Right atrium auricular region (tissue), 2 donors: ENCODE measurements at places on chromosomes 13 and 19.

DNA sequence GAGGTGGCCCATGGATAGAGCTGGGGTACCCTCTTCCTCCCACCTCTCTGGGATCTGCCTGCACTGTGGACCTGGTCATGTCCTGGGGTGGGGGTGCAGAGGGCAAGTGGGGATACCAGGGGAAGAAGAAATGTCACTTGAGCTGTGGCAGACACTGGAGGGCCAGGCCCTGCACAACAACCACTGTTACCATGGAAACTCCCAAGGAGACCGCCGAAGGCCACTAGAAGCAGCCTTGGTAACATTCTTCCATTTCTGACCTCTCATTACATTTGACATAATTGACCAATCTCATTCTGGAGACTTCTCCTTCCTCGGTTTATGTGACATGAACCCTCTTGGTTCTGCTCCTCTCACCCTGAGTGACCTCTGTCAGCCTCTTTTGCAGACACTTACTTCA lies 179.9 kb upstream of the SERP2 start:
- no peak overlapping the region for H3K27ac ChIP-seq
- no peaks in the 10 kb centered on the region for H3K36me3 ChIP-seq
- no peaks in the 10 kb centered on the region for H3K27me3 ChIP-seq
- peaks cover 10% of the 10 kb centered on the region for H3K4me1 ChIP-seq
- no peak for DNase-seq
- H3K4me3 ChIP-seq = no peak overlapping the region

DNA sequence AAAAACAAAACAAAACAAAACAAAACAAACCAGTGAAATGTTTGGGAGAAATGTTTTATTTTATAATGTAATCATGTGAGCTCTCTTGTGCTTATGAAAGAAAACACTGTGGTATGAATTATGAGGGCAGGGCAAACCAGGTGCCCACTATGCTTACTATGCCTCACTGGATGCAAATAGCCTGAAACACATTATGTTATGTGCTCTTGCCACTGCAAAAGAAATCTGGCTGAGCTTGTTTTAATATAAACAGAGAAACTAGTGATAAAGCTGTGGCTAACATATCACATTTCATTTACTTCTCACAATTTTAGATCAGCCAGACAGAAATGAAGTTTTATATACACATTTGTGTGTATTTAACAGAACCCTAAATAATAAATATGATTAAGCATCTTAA lies 8.7 kb upstream of the NBEA start:
- no peak for DNase-seq
- no peaks in the 10 kb centered on the region for H3K27me3 ChIP-seq
- no peaks in the 10 kb centered on the region for H3K36me3 ChIP-seq
- no peak overlapping the region for H3K4me3 ChIP-seq
- no peak overlapping the region for H3K27ac ChIP-seq
- no peaks in the 10 kb centered on the region for H3K4me1 ChIP-seq

GRCh38 chr13:52012512-52012836 lies 276 bp downstream of the ALG11 start:
- H3K27ac ChIP-seq = peak overlapping the region; percentile 44
- DNase-seq = no peak
- H3K27me3 ChIP-seq = no peaks in the 10 kb centered on the region
- no peaks in the 10 kb centered on the region for H3K36me3 ChIP-seq
- no peaks in the 10 kb centered on the region for H3K4me1 ChIP-seq

DNA sequence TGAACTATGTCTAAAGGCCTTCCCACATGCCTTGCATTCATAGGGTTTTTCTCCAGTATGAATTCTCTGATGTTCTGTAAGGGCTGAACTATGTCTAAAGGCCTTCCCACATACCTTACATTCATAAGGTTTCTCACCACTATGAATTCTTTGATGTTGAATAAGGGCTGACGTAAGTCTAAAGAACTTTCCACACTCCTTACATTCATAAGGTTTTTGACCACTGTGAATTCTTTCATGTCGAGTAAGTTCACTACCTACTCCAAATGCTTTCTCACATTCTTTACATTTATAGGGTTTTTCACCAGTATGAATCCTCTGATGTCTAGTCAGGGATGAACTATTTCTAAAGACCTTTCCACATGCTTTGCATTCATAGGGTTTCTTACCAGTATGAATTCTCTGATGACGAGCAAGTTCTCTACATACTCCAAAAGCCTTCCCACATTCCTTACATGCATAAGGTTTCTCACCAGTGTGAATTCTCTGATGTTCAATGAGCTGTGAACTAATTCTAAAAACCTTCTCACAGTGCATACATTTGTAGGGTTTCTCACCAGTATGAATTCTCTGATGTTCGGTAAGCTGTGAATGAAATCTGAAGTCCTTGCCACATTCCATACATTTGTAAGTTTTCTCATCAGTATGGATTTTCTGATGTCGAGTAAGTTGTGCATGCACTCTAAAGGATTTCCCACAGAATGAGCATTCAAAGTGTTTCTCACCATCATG lies 19.1 kb upstream of the ZNF260 start:
- no peak overlapping the region for H3K4me3 ChIP-seq
- H3K27ac ChIP-seq = no peak overlapping the region
- no peaks in the 10 kb centered on the region for H3K4me1 ChIP-seq
- no peak for DNase-seq
- no peaks in the 10 kb centered on the region for H3K27me3 ChIP-seq

DNA sequence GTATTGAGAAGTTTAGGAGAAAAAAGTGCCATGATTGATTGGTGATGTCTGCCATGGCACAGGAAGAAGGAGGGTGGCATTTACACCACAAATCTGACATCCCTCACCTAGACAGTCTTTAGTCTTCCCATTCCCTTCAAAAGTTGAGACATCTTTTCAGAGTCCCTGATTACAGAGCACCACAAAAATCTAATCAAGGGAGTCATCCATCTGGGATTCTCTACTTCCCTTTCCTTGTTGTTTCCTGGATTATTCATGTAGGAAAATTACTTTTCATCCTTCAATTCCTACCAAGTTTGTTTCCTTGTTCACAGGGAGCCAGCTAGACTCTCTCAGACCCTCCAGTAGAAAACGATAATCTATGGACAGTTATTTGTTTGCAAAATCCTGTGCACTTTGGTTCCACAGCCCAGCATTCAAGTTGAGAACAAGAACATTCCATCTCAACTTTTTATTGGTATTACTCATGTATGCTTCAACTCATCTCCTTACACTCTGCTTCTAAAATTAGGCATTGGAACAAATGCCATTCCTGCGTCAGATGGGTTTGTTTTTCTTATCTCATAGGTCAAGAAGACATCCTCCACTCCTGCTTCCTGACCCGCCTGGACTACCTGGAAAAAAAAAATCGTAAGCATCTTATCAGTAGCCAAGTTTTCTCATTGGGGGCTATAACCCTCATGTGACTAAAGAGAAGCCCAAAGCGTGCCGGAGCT lies 259.9 kb downstream of the FOXO1 start:
- H3K4me3 ChIP-seq = no peak overlapping the region
- no peaks in the 10 kb centered on the region for H3K4me1 ChIP-seq
- no peak overlapping the region for H3K27ac ChIP-seq
- DNase-seq = no peak
- no peaks in the 10 kb centered on the region for H3K27me3 ChIP-seq

GRCh38 chr13:40764587-40765403 lies 6.2 kb downstream of the MRPS31 start:
- H3K4me1 ChIP-seq = peaks cover 6% of the 10 kb centered on the region
- no peak for DNase-seq

GRCh38 chr19:13817018-13817614 lies 21.9 kb downstream of the ZSWIM4 start:
- no peaks in the 10 kb centered on the region for H3K27me3 ChIP-seq
- no peak for DNase-seq
- H3K4me3 ChIP-seq = no peak overlapping the region
- peaks cover 11% of the 10 kb centered on the region for H3K4me1 ChIP-seq
- no peak overlapping the region for H3K27ac ChIP-seq

DNA sequence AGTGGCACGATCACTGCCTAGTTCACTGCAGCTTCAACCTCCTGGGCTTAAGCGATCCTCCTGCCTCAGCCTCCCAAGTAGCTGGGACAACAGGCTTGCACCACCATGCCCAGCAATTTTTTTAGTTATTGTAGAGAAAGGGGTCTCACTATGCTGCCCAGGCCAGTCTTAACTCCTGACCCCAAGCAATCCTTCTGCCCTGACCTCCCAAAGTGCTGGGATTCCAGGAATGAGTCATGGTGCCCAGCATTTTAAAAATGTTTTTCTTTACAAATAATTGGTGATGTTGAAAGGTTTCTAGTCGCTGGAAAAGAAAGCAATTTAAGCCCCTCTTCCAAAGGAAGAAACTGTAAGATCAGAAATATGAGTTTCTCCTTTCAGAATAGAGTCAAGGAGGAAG lies 19.4 kb downstream of the DYRK1B start:
- H3K4me3 ChIP-seq = no peak overlapping the region
- H3K27ac ChIP-seq = no peak overlapping the region
- H3K36me3 ChIP-seq = no peaks in the 10 kb centered on the region
- no peak for DNase-seq

DNA sequence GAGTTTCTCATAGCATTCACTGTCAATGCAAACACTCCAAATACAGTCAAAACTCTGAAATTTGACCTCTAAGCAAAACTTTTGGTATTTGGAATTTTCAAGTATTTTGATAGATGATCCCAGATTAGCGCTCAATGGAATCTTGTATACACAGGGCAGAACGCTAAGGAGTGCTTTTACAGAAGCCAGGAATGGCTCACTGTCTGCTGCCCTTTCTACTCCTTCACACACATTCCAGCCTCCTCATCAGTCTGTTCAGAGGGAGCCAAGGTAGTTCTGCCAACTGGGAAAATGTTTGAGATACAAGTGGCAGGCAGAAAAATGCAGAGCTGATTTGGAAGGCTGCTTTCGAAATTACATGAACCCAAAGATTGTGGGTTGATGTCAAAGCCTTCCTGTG lies 4.4 kb upstream of the STARD13 start:
- DNase-seq = no peak
- H3K27ac ChIP-seq = no peak overlapping the region
- peaks cover 25% of the 10 kb centered on the region for H3K4me1 ChIP-seq
- H3K4me3 ChIP-seq = no peak overlapping the region
- H3K27me3 ChIP-seq = no peaks in the 10 kb centered on the region

- H3K4me3 ChIP-seq = no peak overlapping the region
- H3K36me3 ChIP-seq = no peaks in the 10 kb centered on the region
- DNase-seq = no peak
- no peaks in the 10 kb centered on the region for H3K4me1 ChIP-seq
- no peak overlapping the region for H3K27ac ChIP-seq
- no peaks in the 10 kb centered on the region for H3K27me3 ChIP-seq
Measured at GRCh38 chr13:30593001-30593400, 24.7 kb upstream of the USPL1 start.

GRCh38 chr19:8413629-8413995 lies 507 bp downstream of the MARCHF2 start:
- no peaks in the 10 kb centered on the region for H3K36me3 ChIP-seq
- peak overlapping the region; percentile 71 for H3K27ac ChIP-seq
- no peaks in the 10 kb centered on the region for H3K4me1 ChIP-seq
- H3K27me3 ChIP-seq = no peaks in the 10 kb centered on the region

- no peaks in the 10 kb centered on the region for H3K36me3 ChIP-seq
- H3K27me3 ChIP-seq = no peaks in the 10 kb centered on the region
- no peak for DNase-seq
- H3K4me3 ChIP-seq = peak overlapping the region; percentile 72
- H3K4me1 ChIP-seq = peaks cover 32% of the 10 kb centered on the region
Measured at GRCh38 chr13:106533943-106534638, 1.4 kb downstream of the EFNB2 start.

- no peaks in the 10 kb centered on the region for H3K27me3 ChIP-seq
- H3K4me3 ChIP-seq = no peak overlapping the region
- H3K36me3 ChIP-seq = no peaks in the 10 kb centered on the region
Measured at GRCh38 chr19:31947436-31948115, 397.8 kb upstream of the ZNF507 start.

DNA sequence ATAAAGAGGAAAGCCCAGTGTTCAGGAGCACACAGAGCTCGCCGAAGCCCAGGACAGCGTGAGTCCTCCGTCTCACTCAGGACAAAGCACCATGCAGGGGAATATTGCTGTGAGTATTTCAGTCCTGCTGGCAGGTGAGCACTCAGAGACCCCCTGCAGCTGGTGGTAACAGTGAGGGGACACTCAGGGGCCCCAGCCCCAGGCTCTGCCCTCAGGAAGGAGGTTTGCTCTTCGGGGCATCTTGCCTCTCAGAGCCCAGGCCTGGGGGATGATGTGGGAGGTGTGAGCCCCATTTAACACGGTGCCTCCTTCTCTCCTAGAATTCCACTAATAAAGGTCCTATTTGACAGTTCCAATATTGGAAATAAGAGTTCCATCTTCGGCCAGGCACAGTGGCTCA lies 14.8 kb downstream of the LILRA1 start:
- no peak overlapping the region for H3K27ac ChIP-seq
- no peaks in the 10 kb centered on the region for H3K36me3 ChIP-seq
- no peak for DNase-seq
- no peaks in the 10 kb centered on the region for H3K27me3 ChIP-seq
- H3K4me3 ChIP-seq = no peak overlapping the region

- H3K4me1 ChIP-seq = peaks cover 25% of the 10 kb centered on the region
- H3K36me3 ChIP-seq = no peaks in the 10 kb centered on the region
- no peak overlapping the region for H3K4me3 ChIP-seq
- no peaks in the 10 kb centered on the region for H3K27me3 ChIP-seq
Measured at GRCh38 chr19:10971107-10971726, 10.4 kb downstream of the SMARCA4 start.

DNA sequence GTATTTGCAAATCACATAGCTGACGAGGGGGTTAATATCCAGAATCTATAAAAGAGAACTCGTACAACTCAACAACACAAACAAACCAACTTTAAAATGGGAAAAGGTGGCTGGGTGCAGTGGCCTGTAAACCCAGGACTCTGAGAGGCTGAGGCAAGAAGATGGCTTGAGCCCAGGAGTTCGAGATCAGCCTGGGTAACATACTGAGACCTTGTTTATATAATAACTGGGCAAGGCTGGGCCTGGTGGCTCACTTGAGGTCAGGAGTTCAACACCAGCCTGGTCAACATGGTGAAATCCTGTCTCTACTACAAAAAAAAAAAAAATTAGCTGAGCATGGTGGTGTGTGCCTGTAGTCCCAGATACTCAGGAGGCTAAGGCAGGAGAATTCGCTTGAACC lies 21.8 kb upstream of the TM6SF2 start:
- no peak for DNase-seq
- H3K4me3 ChIP-seq = no peak overlapping the region
- peaks cover 29% of the 10 kb centered on the region for H3K36me3 ChIP-seq
- no peaks in the 10 kb centered on the region for H3K27me3 ChIP-seq
- no peak overlapping the region for H3K27ac ChIP-seq

DNA sequence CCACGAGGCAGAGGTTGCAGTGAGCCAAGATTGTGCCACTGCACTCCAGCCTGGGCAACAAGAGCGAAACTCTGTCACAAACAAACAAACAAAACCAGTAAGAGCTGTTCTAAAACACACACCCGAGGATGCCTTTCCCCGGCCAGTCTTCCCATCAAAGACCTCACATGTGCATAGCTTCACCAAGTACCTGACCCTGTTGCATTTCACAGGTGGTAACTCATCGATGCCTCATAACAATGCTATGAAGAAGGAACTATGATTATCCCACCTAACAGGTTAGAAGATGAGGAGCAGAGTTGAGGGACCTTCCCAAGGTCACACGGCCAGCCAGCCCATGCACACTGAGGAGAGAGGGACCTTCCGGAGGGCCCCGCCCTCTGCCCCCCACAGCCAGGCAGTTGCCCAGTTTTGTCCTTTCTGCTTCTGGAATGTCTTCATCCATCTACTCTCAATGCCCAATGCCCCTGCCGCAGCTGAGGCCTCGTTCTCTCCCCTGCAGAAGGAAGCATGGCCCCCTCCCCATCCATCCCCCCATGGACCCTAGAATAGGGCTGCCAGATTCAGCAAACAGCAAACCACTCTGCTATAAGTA lies 16.8 kb upstream of the LENG8 start:
- no peaks in the 10 kb centered on the region for H3K27me3 ChIP-seq
- H3K27ac ChIP-seq = no peak overlapping the region
- H3K4me1 ChIP-seq = no peaks in the 10 kb centered on the region
- no peak for DNase-seq
